NCI-H510A (cell line): ENCODE measurements at places on chromosomes 4 and X.

- no peak for DNase-seq
Observed at GRCh38 chrX:39729981-39730661, 367.6 kb downstream of the BCOR start.

- no peak for DNase-seq
Observed at GRCh38 chrX:25344161-25344936, 328.6 kb upstream of the ARX start.

DNA sequence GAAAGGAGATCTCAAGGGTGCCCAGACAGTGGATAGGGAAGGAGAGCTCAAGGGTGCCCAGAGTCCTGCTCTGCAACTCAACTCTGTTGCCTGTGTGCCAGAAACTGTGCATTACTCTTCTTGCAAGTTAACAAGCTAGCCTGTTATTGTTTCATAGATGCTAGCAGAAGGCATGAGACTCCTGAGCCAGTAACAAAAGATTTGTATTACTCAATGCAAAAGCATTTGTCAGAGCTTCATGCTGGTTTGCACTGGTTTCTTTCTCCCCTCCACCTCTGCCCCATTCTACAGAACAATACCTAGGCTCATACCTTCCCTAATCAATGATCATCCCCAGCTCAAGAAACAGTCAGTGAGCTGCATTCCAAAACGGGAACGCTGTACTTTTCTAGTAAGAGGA, 124.5 kb upstream of the NEIL3 start:
- DNase-seq = no peak

DNA sequence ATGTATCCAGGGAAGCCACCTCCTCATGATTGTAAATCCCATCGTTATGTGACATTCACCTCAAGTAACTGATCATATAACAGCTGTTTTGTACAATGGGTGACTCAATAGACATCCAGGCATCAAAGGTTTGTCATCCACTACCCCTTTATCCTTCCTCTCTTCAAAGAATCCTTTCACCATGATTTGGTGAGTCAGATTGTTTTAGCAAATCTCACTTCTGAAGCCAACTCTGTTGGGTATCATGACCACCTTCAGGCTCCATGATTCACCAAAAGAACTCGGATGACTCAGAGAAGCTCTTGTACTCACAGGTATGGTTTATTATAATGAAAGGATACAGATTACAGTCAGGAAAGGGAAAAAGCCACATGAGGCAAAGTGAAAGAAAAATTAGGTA, 132.1 kb downstream of the PWWP3B start:
- DNase-seq = no peak

- no peak for DNase-seq
Observed at GRCh38 chrX:53831662-53832635, 145.4 kb upstream of the HUWE1 start.
